ENCODE measurements at places on chromosomes 5 and 9.
A peak's percentile ranks its signal among the peaks of the same experiment; 100 is the strongest.

DNA sequence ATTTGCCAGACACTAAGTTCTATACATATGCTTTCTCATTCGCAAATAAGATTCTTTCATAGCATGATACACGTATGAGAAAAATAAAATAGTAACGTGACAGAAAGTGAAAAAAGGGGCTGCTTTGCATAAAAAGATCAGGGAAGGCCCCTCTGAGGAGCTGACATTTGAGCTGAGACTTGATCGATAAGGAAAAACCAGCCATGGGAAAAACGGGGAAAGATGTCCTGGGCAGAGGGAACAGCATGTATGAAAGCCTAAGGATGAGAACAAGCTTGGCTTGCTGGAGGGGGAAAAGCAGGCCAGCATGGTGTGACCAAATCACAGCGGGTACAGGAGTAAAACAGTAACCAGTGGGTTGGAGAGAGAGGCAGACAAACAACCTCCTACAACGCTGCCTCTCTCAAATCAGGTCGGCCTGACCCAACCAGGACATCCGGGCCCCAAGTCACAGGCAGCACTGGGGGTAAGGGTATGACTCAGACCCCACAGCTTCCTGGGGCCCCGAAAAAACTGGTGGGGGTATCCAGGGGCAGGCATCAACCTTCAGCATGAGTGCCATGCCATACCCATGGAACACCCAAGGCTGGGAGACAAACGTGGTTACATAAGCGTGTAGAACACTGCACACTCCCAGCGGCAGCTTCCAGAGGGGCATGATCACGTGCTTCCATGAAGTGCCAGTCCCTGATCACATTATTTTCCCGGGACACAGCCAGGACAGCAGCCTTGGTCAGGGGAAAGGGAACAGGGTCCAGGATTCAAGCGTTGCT, 2.2 kb downstream of the TNIP1 start:
- H3K4me3 ChIP-seq = peak overlapping the region; percentile 99
- H3K27me3 ChIP-seq = no peaks in the 10 kb centered on the region
- H3K4me1 ChIP-seq = peaks cover 56% of the 10 kb centered on the region
- DNase-seq = peak; percentile 72

DNA sequence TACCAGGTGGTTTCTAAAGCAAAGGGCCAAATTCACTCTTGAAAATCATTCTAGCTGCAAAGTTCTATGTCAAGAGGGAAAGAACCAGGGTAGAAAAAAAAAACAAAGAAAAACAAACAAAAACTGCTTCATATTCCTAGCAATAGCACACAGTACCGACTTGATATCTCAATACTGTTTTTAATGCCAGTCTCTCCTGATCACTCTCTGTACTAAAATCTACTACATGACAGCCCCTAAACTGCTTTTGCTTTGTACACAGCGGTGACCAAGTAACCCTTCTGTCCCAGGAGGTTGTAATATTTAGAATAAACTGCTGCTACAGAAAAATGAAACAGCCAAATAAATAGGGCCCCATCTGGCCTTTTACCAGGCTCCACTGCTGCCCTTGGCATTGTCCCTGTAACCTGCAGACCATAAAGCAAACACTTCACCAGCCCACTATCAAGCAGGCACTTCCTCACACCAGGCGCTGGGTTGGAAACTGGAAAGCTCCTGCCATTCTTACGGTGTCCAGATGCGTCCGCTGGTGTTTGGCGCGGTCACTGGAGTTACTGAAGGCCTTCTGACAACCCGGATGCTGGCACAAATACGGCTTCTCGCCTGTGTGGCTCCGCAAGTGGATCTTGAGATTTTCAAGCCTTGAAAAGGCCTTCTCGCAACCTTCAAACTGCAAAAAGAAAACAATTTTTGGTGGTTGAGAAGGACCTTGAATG, 363.2 kb downstream of the GLIS3 start:
- no peaks in the 10 kb centered on the region for H3K27me3 ChIP-seq
- no peak overlapping the region for H3K27ac ChIP-seq
- no peak for DNase-seq
- no peaks in the 10 kb centered on the region for H3K36me3 ChIP-seq

DNA sequence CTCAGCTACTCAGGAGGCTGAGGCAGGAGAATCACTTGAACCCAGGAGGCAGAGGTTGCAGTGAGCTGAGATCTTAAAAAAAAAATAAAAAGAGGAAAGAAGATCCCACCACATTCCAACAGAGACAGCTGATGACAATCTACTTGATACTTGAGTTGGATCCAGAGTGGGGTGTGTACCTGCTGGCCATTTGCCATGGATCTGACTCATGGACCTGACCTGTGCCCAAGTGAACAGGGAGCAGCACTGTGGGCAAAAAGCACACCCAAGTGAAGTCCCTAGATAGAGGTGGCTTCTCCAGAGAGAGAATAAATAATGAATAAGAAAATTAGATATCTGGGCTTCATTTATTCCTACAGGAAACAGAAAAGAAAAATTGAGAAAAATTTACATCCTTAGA, 81.2 kb upstream of the MIER3 start:
- peaks cover 6% of the 10 kb centered on the region for H3K27me3 ChIP-seq
- no peak overlapping the region for H3K4me3 ChIP-seq
- peaks cover 27% of the 10 kb centered on the region for H3K4me1 ChIP-seq

DNA sequence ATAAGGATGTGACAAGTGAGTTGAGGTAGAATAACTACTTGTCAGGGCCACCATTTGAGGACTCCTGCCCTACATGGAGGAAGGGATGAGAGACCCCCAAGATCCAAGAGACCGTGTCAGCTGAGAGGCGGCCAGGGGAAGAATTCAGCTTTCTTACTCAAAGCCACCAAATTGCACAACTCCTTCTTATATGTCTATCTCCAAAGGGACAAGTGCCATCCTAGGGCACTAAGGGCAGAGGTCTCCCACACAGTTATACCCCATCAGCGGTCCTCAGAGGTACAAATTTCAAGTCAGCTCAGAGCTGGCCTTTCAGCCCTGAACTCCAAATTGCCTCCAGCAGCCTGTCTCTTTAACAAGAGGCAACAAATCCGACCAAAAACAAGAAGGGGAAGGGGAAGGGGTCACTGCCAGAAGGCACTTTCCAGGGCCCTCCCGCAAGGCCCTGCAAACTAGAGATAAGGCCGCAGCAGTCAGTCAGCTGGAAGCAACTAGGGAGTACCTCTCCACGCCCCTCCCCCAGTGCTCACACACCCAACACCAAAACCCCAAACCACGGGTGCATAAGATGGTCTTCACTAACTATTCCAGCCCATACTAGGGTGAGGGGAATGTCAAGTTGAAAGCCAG, 6.1 kb upstream of the STOML2 start:
- DNase-seq = no peak
- H3K27ac ChIP-seq = no peak overlapping the region
- no peak overlapping the region for H3K4me3 ChIP-seq

GRCh38 chr5:126673477-126673876, 72.7 kb downstream of the PHAX start:
- DNase-seq = no peak
- no peaks in the 10 kb centered on the region for H3K36me3 ChIP-seq
- H3K27ac ChIP-seq = no peak overlapping the region
- H3K4me3 ChIP-seq = no peak overlapping the region

DNA sequence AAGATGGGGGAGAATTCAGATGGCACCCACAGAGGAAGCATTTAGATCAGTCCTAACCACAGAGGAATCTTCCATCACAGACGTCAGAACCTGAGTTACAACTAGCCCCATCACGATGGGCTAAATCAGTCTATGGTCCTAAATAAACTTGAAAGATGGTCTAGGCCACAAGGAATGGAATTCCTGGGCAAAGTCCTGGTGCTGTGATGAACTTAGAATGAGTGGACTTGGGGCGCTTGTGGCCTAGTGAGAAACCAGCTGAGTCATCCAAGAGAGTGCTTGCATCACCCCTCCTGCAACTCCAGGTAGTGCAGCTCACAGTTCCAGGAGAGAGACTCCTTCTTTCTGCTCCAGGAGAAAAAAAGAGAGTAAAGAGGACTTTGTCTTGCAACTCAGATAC, 722.9 kb upstream of the RGMB start:
- no peaks in the 10 kb centered on the region for H3K4me1 ChIP-seq
- no peak overlapping the region for H3K4me3 ChIP-seq
- no peak for DNase-seq
